ENCODE measurements at places on chromosomes 11 and 22.

DNA sequence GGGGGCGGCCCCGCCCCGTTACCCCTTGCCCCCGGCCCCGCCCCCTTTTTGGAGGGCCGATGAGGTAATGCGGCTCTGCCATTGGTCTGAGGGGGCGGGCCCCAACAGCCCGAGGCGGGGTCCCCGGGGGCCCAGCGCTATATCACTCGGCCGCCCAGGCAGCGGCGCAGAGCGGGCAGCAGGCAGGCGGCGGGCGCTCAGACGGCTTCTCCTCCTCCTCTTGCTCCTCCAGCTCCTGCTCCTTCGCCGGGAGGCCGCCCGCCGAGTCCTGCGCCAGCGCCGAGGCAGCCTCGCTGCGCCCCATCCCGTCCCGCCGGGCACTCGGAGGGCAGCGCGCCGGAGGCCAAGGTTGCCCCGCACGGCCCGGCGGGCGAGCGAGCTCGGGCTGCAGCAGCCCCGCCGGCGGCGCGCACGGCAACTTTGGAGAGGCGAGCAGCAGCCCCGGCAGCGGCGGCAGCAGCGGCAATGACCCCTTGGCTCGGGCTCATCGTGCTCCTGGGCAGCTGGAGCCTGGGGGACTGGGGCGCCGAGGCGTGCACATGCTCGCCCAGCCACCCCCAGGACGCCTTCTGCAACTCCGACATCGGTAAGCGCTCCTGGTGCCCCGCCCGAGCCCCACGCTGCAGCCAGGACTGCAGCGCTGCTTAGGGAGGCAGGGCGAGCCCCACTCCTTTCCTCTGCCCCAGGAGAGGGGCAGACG, at the start of gene TIMP3:
Gene TIMP3 (plus strand): TSS at position 169 of the 700 bp plus-strand sequence. CDS start 297 bp downstream, at position 466.
- no peak for DNase-seq

- DNase-seq = peak; percentile 90
These were observed 263.0 kb downstream of the OPCML start for GRCh38 chr11:133269267-133269666.

DNA sequence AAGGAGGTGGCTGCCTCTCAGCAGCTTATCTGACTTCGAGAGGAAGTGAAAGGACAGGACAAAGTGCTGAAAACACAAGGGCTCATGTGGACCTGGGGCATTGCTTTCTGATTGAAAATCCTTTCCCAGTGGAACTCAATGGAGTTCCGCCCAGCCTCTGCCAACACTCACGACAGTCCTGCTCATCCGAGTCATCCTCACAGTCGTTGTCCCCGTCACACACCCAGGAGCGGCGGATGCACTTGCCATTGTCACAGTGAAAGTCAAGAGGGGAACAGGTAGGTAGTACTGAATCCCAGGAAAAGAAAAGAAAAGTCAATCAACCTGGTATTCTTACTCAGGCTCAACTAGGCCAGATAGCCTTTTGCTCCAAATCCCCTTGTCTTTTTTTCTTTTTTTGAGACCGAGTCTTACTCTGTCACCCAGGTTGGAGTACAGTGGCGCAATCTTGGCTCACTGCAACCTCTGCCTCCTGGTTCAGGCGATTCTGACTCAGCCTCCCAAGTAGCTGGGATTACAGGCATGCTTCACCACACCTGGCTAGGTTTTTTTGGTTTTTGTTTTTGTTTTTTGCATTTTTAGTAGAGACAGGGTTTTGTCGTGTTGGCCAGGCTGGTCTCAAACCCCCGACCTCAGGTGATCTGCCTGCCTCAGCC, 18.1 kb downstream of the LRP4 start:
- no peak for DNase-seq

DNA sequence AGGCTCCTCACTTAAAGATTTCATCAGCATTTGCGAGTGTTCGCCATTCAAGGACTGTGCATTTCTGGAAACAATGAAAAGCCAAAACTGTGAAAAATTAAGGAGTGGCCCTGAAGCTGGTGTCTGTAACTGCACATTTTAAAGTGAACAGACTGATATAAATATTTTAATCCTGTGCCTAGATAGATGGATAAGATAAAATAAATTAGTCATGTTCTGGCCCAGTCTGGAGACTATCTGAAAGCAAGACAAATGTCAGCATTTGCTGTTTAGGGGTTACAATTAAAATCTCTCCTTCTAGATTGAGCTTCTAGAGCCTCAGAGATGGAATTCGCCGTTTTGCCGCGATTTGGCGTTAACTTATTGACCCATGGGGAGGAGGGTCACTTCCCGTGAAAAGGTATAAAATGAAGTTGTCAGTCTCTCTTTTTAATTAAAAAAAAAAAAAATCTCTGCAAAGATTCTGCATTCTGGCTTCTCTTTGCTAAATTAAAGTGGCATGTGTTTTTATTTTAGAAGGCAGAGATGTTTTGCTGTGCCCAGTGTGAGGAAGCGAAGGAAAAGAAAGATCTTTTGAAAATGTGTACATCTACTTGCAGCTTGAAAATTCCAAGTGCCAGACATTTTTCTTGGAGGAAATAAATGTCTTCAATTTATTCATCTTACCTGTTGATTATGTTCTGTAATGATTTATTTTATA, 79.7 kb upstream of the WNT7B start:
- no peak for DNase-seq

DNA sequence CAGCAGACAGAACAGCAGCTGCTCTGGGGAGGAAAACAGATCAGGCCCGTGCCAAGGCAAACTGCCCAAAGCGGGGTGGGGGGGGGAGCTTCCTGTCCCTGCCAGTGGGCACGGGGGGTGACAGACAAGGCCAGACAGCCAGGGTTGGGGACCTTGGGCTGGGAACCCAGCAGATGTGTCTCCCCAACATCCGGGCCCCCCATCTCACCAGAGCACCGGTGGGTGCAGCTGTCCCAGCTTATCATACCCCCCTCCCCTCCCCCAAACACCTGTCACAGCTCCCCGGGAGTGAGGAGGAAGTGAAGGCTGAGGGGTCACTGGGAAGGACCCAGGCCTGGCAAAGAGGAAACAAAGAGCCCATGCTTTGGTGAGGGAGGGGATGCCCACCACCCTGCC, 1.3 kb downstream of the PPP1R14B start:
- DNase-seq = peak; percentile 53

- DNase-seq = peak; percentile 68
These were observed 110.2 kb downstream of the ST3GAL4 start for GRCh38 chr11:126465573-126466188.

GRCh38 chr11:70796648-70797227, 398.4 kb downstream of the CTTN start:
- DNase-seq = no peak

DNA sequence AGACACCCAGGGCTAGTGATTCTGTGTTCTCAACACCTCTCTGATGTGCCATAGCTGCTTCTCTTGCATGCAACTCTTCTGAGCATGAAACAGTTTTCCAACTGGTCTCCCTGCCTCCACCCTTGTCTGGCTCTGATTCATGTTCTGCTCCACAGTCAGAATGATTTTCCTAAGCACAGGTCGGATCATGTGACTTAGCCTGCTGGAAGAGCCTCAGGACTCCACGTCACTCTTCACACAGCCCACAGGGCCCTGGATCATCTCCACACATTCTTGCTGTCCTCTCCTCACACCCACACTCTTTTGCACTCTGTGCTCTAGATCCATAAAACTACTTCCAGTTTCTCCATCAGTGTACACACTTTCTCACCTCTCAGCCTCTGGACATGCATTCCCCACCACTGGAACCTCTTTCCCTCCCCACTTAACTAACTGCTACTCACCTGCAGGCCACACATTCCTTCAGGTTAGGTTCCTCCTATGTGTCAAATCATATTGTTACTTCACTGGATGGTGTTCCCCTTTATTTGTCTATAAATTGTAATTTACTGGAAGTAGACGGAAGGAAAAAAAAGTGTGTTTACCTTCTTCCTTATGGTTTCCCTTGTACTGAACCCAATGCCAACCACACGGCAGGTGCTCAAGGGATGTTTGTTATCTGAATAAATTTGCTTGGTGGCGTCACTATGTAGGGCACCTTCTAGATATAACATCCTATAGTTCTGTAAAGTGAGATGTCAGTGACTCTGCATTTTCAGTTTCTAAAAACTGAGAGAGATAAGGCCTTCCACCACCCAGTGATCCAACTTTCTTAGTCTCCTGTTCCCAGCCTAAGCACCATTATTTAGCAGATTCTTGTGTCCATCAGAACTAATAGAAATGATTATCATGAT, 133.7 kb downstream of the ETS1 start:
- no peak for DNase-seq

DNA sequence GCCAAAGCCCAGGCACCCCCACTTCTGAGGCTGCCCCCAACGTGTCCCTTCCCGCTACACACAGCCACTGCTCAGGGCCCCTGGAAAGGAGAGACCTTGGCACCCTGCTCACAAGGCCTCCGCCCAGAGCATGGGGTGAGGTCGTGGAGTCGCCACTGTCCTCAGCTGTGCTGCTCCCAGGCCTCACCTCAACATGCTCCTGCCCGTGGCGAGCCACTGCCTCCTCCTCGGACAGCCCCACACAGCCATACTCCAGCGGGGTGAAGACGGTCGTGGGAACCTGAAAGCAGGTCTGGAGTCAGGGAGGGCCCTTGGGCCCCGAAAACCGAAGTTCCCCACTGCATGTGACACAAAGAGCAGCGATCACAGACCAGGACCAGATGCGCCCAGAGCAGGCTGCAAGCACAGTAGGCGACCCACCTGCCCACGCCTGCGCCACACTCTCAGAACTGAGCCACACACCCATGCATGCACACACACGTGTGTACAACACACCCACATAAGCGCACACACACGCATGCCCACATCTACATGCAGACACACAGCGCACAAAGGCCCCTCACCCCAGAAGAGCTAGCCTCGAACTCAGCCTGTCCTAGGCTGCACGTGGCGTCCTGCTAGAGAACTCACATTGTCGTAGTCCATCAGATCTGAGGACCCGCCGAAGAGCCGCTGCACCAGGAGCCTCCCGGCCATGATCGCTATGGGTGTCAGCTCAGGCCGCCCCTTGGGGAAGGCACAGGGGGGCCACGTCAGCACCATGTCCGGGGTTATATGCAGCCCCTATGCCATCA, 25.5 kb upstream of the GNB1L start:
- no peak for DNase-seq

DNA sequence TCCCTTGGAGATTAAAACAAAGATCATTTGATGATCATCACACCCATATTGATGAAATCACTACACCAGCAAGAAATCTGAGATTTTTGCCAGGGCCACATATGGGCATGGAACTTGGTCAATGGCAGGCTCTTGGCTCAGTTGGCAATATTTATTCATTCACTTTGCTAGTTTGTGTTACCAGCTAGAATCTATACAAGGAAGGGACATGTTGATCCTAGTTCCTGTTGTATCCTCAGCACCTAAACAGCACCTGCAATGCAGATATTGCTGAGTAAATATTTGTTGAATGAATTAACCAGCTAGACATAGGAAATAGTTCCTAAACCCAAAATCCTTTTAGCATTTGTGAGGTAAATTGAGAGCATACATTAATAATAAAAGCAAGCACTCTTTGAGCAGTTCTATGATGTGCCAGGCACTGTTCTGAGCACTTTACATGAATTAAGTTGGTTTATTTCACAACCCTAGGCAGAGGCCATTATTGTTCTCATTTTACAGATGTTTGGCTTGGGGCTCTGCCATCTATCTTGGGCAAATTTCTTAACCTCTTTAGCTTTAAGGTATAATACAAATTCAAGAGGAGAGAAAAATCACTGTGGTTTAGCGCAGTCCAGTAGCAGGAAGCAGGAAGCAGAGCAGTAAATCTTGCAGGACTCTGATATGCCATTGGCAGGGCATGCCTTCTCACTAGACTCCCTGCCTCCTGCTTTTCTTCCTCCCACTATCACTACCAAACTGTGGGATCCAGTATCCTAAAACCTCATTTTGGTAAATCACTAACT, 1.6 kb downstream of the TRIM68 start:
- DNase-seq = no peak

DNA sequence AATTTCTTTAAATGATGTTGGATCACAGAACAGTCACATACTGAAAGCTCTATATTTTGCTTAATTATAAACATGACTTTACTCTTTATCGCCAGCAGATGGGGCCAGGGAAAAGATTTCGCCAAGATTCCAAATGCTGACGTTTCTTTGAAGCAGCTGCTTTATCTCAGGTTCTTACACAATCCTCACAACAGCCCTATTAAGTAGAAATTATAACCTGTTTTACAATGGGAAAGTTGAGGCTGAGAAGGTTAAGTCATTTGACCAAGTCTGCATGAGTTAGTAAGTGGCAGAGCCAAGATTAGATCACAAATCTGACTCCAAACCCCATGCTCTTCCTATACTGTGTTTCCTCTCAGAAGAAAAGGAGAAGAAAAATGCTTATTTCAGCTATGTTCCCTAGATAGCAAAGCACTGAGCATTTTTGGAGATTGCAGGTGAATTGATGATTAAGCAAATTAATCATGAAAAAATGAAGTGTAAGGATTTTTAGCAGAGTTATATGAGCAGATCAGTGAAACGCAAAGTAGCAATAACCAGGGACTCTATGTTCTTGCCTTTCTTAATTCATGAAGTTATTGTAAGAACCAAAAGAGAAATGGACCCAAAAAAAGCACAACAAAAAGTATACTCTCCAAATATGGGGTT, 79.0 kb downstream of the AASDHPPT start:
- peak; percentile 38 for DNase-seq

DNA sequence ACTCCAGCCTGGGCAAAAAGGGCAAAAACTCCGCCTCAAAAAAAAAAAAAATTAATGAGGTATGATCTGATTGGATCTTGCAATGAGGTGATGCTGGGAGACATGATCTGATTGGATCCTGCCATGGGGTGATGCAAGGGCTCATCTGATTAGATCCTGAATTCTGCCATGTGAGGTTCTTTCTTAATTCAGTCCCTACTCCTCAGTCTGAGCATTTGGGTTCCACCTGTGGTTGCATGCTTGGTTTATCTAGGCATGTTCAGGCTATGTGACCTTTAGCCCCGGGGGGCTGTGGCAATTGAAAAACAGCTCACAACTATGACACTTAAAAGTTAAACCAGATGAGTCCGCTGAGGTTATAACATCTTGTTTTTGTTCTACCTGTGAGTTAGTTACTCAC, 4.8 kb upstream of the TRIM6 start:
- no peak for DNase-seq

DNA sequence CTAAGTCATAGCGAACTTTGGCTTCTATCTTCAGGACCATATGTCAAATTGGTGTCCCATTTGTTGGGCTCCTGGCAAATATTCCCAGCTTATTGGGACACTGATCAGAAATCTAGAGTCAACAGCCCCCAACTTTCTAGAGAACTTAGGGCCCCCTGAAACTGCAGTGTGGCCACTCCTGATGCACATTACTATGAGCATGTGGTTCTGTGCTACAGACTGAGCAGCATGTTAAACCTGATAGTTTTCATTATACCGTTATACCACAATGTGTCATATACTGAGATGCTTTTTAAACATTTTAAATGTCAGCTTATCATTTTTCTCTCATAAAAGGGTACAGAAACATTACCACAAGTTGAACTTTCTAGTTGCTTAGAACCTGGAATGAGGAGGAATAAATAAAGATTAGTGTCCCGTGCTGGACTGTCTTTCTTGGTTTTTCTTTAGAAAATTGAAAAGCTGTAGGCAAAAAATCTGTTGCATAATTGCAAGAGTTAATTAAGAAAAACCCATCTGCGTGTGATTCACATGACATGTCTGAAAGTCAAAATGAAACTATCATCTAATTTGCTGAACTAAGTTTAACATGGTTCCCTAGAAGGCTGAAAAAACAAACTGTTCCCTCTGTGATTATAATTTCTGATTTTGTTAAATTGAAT, 16.4 kb upstream of the CTSC start:
- DNase-seq = peak; percentile 41

- peak; percentile 27 for DNase-seq
These were observed 714.7 kb upstream of the TENM4 start for GRCh38 chr11:80155412-80156017.
